ENCODE measurements at places on chromosomes 3 and 15. TPM values are rescaled to one million over a fixed set of nuclear protein-coding genes. Genes with fewer than 3 reads are reported as not detected.

The POLQ gene
- total RNA-seq = 22.2 TPM

The EFCC1 gene
- total RNA-seq = not detected

The TMEM207 gene
- total RNA-seq = not detected

The ROPN1 gene
- total RNA-seq = not detected

The ACKR2 gene
- 1.3 TPM for total RNA-seq

The TERC gene
- total RNA-seq = 544 TPM

The FGD5 gene
- not detected for total RNA-seq

The CFAP100 gene
- total RNA-seq = not detected

All from PC-3 (cell line).